ENCODE measurements at places on chromosomes 1 and 21.

GRCh38 chr1:171756856-171757255 lies 15.0 kb upstream of the VAMP4 start:
- no peak for DNase-seq

- DNase-seq, result no peak
Measured at GRCh38 chr1:71949681-71950080, 332.7 kb downstream of the NEGR1 start.

DNA sequence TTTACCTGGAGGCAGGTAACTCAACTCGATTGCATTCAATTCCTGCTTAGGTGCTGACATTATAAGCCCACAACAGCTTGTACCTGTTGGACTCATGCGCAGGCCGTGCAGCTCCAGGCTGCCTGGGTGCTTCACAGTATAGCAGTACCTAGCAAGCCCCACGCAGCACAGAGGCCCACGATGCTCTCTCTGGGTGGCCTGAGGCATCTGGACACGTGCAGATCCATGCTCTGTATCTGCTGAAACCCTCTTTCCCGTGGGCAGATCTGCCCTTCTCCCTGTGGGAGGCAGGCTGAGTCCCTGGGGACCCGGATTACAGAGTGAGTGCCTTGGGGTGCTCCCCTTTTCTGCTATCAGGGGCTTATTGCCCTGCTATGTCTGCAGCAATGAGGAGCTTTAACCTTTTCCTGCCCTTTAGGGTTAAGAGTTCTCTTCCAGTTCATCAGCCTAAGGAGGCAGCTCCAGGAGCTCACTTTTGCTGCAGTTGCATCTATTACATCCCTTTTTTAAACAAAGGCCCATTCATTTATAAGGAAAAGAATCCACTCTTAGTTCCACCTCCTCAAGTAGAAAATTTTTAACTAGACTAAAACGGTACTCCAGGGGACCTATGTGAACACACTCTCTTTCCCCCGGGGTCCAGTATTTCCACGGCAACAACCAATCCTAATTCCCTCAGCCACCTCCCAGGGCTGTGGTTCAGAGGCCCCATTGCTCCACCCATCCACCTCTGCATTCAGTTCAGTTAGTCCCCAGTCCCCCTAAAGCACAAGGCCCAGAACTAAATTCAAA lies 19.3 kb downstream of the ITPKB start:
- DNase-seq, result no peak

DNA sequence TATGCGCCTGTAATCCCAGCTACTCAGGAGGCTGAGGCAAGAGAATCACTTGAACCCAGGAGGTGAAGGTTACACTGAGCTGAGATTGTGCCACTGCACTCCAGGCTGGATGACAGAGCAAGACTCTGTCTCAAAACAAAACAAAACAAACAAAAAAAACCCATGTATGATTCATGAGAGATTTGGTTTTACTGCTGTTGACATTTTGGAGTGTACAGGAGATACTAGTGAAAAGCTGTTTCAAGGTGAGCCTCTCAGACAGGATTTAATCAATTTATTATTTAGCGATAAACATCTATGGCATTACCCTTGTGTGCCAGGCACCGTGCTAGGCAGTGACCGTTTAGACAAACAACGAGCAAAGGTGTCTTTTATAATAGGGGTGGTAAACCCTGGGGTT lies 16.5 kb downstream of the LHX4 start:
- no peak for DNase-seq

DNA sequence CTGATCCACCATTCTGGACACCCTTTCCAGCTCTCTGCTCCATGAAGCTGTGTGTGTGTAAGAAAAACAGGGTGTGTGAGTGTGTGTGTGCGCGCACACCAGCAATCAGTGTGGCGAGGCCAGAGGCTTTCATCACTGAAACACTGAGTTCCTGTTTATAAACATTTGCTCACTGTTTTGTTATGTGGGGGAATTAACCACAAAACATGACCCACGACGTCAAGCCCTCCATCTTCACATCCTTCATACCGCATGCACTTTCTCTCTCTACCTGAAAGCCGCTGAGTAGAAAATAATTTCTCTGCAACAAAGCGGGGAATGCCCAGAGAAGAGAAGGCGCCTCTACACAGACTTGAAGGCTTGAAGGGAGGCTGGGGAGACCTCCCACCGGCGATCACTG lies 148.9 kb upstream of the IRF2BP2 start:
- DNase-seq, result peak; percentile 68

DNA sequence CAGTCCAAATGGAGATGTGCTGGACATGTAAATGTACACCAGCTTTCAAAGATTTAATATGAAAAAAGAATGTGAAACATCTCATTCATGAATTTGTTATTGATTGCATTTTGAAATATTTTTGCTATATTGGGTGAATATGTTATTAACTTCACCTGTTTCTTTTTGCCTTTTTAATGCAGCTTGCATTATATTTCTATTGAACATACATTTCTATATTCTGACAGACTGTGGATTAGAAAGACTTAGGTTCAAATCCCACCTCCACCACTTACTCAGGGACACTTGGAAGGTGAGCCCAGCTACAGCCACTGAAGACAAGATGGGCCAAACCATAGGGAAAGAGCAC lies 37.8 kb downstream of the LRRN2 start:
- no peak for DNase-seq
